NCI-H2081 (cell line): ENCODE measurements at places on chromosomes 7 and 10.

DNA sequence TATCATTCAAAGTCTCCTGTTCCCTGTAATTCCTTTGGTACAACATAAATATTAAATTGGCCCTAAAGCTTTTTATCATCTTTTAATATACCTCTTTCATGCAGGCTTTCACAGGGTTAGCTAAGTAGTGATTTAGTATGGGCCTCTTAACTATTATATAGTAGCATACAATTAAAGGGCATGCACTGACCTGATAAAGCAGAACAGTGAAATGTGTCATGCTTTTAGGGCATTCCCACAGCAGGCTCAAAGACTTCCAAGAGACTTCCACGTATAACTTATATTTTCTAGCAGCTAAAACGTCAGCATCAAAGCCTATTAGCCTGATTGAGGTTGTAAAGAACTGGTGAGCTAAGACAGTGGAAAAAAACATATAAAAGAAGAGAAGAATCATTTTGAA is 35.3 kb downstream of the SAMD8 start:
- no peak for DNase-seq

DNA sequence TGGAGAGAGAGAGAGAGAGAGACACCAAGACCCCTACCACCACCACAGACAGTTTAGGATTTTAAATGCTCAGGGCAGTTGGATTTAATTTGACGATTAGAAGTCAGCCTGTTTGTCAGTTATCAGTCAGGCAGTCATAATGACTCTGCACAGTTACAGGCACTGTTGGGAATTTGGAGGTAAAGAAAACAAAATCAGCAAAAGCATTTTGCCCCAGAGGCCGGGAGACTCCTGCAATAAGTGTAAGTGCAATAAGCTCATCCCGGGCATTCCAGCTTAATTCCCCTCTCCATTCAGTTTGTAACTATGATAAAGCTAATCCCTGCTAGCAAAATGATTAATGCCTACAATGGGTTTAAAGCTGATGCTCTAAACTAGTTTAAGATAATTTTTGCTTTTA is 13.5 kb downstream of the SEMA3C start:
- no peak for DNase-seq

- DNase-seq = no peak
Observed at GRCh38 chr10:93235686-93236085, 162.0 kb downstream of the CYP26A1 start.

DNA sequence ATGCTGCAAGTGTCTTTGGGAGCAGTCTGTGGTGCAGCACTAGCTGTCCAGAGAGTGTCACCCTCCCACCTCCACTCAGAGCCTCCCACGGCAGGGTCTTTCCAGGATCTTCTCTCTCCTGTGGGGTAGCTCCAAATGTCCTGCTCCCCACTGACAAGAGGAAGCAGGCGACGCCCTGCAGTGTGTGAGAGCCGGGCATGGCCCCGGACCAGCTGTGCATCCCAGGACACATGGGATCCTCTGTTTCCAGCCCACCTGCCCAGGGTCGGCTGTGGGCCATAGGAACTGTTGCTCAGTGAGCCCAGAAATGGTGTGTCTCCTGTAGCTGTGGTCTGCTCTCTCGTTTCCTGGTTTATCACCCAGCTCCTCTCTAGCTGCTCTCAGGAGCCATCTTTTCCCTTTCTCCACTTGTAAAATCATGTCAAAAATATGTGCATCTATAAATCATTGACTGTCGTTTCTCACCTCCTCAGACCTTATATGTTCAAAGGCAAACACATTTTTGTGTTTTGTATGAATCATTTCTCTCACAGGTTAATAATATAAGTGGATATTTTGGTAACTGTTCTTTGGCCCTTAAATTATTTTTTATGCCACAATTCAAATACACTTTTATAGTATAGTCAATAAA is 74.9 kb downstream of the VWC2 start:
- no peak for DNase-seq

GRCh38 chr10:80741278-80741677 is 203.6 kb downstream of the SH2D4B start:
- no peak for DNase-seq

DNA sequence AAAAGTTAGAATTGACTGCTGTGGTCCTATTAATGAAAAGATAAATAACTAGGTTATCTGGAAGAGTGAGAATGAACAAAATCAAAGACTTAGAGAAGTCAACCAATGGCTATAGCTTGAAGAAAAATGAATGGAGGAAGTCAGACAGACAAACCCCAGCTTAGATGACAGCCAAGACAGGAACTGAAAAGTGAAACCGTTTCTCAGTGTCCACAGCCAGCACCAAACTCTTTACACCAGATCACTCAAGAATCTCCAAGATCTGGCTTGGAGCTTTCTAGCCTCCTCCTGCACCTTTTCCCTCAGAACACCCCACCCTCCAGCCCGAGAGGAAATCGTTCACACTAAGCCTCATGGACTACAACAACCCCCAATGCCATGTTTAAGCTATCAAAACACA is 167.0 kb downstream of the SFMBT2 start:
- DNase-seq = no peak

GRCh38 chr10:24299578-24300260 is 90.8 kb downstream of the KIAA1217 start:
- no peak for DNase-seq

DNA sequence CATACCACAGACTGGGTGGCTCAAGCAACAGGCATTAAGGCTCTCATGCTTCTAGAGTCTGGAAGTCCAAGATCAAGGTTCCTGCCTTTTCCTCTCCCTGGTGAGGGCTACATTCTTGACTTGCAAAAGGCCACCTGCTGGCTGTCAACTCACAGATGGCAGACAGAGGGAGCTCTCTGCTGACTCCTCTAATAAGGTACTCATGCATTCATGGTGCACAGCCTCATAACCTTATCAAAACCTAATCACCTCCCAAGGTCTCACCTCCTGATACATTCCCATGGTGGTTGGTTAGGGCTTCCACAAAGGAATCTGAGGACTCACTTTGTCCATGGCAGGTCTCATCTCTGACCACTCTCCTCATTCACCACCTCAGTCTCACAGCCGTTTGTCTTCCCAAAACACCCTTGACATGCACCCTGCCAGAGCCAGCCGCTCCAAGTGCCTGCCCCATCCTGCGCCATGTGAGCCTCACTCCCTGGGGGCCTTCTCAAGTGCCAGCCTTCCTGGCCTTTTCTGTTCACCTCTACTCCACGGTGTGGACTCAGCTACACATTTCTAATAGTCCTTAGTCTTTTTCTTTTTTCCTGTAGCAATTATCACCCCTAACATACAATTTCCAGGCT is 400.3 kb upstream of the ADARB2 start:
- DNase-seq = peak; percentile 27

DNA sequence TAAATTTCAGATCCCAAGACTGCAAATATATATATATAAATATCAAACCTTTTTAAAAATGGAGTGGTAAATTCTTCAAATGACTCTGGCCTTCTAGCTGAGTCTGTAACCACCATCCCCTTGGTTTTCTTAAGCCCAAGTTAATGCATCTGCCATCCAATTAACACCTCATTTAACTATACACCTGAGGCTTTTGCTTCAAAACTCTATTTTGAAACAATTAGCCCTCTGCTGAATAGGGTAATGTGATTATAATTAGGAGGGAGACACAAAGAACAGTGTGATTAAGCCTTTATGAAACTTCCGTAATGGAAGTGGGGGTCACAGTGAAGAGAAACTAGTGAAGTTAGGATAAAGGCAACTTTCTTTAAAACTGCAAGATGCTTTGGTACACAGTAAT is 83.6 kb downstream of the GPR37 start:
- DNase-seq = no peak

DNA sequence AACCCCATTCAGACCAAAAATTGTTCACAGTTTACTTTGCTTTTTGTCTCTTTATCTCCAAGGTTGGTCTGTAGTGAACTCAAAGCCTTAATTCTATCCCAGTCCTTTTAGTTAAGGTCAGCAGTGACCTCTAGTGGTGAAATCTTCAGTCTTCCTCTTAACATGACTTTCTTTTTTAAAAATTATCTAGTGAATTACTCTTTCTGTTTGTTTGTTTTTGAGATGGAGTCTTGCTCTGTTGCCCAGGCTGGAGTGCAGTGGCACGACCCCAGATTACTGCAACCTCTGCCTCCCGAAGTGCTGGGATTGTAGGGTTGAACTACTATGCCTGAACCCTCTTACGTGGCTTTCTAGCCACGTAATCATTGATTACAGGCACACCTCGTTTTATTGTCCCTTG is 25.0 kb downstream of the ZNF487 start:
- peak; percentile 63 for DNase-seq

GRCh38 chr7:25846722-25847121 is 305.3 kb upstream of the NFE2L3 start:
- peak; percentile 22 for DNase-seq

DNA sequence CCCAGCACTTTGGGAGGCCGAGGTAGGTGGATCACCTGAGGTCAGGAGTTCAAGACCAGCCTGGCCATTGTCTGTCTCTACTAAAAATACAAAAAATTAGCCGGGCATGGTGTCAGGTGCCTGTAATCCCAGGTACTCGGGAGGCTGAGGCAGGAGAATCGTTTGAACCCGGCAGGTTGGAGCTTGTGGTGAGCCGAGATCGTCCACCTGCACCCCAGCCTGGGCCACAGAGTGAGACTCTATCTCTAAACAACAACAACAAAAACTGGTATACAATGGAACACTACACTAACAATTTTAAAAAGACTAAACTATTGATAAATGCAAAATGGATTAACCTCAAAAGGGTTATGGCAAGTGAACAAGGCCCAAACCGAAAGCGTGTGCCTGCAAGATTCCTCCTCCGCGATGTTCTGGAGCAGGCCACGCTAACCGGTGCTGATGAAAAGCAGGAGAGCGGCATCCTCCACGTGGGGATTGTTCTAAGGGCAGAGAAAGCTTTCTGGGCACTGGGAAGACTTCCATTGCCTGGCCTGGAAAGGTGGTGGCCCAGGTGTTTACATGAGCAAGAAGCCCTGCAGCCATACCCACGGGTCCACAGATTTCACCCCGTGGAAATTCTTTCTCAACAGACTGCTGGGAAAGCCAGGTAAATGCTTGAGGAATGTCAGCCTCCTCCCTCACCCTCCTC is 53.8 kb downstream of the PDGFA start:
- no peak for DNase-seq
